Smooth muscle cell of the pulmonary artery (primary cell): ENCODE measurements at places on chromosomes 5 and 9. TPM values are rescaled to one million over a fixed set of nuclear protein-coding genes. Genes with fewer than 3 reads are reported as not detected.

TMEFF1 gene
- 2.4 and 5.2 TPM in 2 replicates for total RNA-seq

IL4 gene
- total RNA-seq, result not detected in 2 replicates

ARL14EPL gene
- not detected in 2 replicates for total RNA-seq

IL7R gene
- 5.4 and 9.8 TPM in 2 replicates for total RNA-seq

RAI14 gene
- 128 and 192 TPM in 2 replicates for total RNA-seq

FBXW2 gene
- 41.7 and 43.8 TPM in 2 replicates for total RNA-seq

GKAP1 gene
- 0.50 and 0.52 TPM in 2 replicates for total RNA-seq

NXNL2 gene
- total RNA-seq, result 1.1 and 1.3 TPM in 2 replicates

GLDC gene
- 0.33 and 2.3 TPM in 2 replicates for total RNA-seq

IL13 gene
- not detected in 2 replicates for total RNA-seq

SAXO1 gene
- total RNA-seq, result under 0.01 TPM in 1 of 2 replicates, not detected in the other

F12 gene
- total RNA-seq, result 0.17 TPM in 1 of 2 replicates, not detected in the other

SEPTIN8 gene
- 61.4 and 81.7 TPM in 2 replicates for total RNA-seq

EDIL3 gene
- 324 and 430 TPM in 2 replicates for total RNA-seq

ALG2 gene
- 42.0 and 45.8 TPM in 2 replicates for total RNA-seq

NTNG2 gene
- total RNA-seq, result 3.4 and 3.8 TPM in 2 replicates

HMCN2 gene
- total RNA-seq, result 0.07 and 0.17 TPM in 2 replicates

ERP44 gene
- 15.7 and 21.2 TPM in 2 replicates for total RNA-seq

SPATA6L gene
- 0.39 and 0.46 TPM in 2 replicates for total RNA-seq

NRG2 gene
- total RNA-seq, result 0.98 and 1.6 TPM in 2 replicates

CKMT2 gene
- 15.1 and 18.6 TPM in 2 replicates for total RNA-seq

INSL4 gene
- total RNA-seq, result not detected in 2 replicates

NUTM2F gene
- not detected in 2 replicates for total RNA-seq

FRMD3 gene
- total RNA-seq, result 2.6 and 6.9 TPM in 2 replicates

SRA1 gene
- total RNA-seq, result 26.8 and 30.1 TPM in 2 replicates

PSD2 gene
- 0.17 and 0.26 TPM in 2 replicates for total RNA-seq

DAB2IP gene
- 30.8 and 33.3 TPM in 2 replicates for total RNA-seq

MAMDC2 gene
- total RNA-seq, result 4.7 and 8.6 TPM in 2 replicates

TOR4A gene
- total RNA-seq, result 19.7 and 47.4 TPM in 2 replicates

RPS14 gene
- 1,032 and 1,726 TPM in 2 replicates for total RNA-seq

CARD9 gene
- total RNA-seq, result 0.85 and 3.1 TPM in 2 replicates

GPR150 gene
- total RNA-seq, result 0.40 and 0.46 TPM in 2 replicates

ADCY2 gene
- total RNA-seq, result 0.07 TPM in 1 of 2 replicates, not detected in the other
